ENCODE measurements at places on chromosomes 3 and 15.

GRCh38 chr3:148697306-148698189 is at the start of gene AGTR1:
AGTR1 (plus strand) TSS chr3:148697903; CDS start chr3:148741036, 43,133 bp downstream.
- DNase-seq, result no peak

DNA sequence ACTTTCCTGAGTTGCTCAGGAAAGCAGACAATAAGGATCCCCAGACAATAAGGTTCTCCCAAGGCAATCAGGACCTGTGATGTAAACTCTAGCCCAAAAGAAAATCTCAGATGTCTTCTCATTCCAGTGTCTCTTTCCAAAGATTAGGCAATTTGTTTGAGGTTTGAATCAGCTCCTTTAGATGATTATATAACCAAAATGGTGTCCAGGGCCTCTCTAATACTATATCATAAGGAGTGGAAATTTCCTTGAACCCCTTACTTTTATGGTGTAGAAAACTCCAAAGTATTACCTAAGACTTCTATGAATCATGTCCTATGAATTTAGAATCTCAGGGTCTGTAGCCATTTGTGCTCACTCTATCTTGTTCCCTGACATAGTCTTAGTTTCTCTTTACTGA is 65.9 kb downstream of the GPR176 start:
- DNase-seq, result no peak

- DNase-seq, result no peak
Observed at GRCh38 chr3:53501178-53501577, 6.8 kb downstream of the CACNA1D start.

DNA sequence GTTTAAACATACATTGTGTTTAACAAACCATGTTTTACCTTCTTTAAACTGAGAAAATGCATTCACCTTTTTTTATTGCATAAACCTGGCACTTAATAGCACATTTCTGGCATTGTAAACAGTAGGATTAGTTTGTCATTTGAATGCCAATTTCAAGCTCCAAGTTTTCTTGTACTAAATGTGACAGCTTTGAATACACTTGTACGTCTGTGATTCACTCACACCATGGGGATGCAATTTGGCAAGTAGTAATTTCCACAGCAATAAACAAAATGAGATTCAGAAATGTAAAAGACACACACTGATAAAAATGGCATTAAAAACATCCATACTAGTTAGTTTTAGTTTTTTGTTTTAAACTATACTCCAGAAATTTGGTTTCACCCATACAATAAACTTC is 598.9 kb downstream of the SI start:
- no peak for DNase-seq

DNA sequence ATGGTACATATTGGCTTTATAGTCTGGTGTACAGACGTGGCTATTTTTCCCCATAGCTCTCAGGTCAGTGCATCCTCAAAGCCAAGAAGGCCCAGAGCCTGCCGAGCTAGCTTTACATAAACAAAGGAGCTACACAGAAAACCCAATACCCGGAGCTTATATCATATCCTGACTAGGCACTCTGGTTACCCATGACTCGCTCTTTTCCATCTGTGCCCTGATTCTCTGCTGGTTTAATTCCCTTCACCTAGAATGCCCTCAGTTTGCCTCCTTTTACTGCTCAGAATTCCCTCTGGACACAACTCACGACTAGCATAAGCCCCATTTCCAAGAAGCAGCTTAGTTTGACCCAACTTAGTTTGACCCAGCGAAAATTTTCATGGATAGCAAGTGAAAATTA is 110.8 kb downstream of the TIGIT start:
- no peak for DNase-seq

- no peak for DNase-seq
Observed at GRCh38 chr3:179943117-179943880, 93.4 kb downstream of the PEX5L start.

DNA sequence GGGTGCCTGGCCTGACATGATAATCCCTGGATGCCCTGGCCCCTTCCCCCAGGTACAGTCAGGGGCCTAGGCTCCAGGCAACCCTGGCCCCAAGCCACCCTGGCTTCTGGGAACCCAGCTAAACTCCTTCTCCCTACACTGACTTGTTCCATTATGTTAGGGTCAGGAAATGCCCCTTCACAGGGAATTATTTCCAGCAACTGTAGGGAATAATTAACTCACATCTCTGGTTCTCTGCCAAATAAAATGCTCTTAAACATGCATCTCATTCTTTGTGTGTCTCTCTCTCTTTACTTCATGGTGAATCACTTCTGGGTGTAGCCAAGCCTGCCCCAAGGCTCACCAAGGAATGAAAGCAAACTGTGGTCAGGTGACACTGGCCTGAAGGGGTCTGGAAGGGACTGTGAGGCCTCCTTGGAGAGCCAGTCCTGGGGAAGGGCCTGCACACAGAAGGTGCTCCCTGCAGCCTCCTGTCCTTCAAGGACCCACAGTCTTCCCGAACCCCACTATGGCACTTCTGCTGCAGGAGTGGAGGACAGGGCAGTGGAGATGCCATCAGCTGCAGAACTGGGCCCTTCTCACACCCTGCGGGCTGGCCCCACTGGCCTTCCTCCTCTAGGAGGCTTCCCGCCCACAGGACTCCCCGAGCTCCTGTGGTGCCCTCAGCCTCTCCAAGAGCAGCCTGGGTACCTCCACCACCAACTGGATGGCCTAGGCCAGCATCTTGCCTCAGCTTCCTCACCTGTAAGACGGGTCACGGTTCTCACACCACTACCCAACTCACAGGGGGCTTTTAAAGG is 17.6 kb downstream of the TKT start:
- no peak for DNase-seq

DNA sequence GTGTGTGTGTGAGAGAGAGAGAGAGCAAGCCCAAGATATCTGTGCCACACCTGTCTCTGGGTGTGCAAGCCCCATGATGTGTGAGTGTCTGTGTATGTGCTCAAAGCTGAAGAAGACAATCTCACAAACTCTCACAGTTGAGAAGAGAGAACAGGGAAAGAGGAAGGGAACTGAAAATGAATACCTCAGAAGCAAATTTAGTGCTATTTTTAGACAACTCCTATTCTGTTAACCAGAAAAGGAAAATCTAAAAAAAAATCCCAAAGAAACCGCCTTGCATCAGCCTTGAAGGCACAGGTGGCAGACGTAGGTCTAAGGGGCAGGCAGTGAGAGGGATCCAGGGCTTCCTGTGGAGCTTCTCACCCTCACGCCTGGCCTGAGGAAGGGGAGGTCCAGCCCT is 47.8 kb downstream of the ATP2B2 start:
- no peak for DNase-seq

DNA sequence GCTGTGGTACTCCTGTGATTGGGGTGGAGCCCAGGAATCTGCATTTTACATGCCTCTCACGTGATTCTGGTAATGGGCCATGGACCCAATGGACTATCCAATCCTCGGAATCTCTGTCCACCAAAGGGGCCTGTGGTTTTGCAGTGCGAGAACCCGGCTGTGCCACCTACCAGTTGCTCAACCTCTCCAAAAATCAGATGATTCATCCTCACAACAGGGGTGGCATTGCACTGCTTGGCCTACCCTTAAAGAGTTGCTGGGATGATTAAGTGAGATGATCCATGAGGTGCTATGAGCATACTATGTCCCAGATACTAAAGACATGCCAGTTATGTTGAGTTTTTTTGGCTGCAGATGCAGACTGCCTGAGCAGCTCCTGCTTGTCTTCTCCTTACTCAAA is 5.1 kb downstream of the ANP32A start:
- DNase-seq, result no peak
